ENCODE measurements at places on chromosomes 3 and 15.

DNA sequence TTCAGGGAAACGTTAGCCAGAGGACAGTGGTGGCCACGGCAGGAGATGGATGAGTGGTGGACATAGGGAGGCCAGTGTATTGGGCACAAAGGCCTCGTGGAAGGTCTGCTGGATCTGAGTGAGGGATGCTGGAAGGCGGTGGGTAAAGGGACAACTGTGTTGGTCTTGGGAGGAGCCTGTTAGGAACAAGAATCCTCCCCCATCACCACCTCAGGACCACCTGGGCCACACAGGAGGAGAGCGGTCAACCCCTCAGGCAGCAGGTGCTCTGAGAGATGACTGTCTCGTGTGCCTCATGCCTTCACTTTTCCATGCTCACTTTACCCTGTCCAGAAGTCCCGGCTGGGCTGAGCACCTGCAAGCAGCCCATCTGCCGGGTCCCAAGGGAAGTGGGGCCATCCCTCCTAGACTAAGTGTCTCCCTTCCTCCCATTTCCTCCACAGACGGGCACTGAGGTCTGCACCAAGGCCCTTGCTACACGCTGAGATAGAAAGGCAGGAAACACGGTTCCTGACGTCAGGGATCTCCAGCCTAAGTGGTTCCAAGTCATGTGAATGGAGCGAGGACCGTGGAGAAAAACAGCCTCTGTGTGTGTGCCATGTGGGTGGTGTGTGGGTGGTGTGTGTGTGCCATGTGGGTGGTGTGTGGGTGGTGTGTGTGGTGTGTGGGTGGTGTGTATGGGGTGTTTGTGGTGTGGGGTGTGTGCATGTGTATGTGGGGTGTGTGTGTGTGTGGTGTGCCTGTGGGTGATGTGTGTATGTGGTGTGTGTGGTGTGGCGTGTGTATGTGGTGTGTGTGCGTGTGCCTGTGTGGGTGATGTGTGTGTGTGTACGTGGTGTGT is 47.8 kb upstream of the CTSH start:
- DNase-seq = no peak

DNA sequence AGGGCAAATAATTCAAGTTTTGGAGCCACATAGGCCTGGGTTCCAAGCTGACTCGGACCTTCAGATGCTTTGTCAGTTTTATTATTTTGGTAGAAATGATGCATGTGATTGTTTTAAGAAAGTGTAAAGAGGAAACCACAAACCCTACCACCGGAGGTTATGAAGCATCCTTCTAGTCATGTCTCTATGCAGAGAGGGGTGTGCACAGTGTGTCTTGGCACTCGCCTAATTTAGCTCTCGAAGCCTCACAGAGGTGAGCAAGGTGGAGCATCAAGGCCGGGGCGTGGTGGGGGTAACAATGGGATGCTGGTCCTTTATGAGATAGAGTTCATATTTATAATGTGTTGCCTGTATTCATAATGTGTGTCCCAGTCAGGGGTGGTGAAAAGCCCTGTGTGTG is 63.7 kb upstream of the SMAD6 start:
- no peak for DNase-seq

GRCh38 chr3:68779261-68779660 is 153.1 kb downstream of the TAFA4 start:
- DNase-seq = no peak

GRCh38 chr15:39275066-39275465 is 305.8 kb upstream of the THBS1 start:
- no peak for DNase-seq

DNA sequence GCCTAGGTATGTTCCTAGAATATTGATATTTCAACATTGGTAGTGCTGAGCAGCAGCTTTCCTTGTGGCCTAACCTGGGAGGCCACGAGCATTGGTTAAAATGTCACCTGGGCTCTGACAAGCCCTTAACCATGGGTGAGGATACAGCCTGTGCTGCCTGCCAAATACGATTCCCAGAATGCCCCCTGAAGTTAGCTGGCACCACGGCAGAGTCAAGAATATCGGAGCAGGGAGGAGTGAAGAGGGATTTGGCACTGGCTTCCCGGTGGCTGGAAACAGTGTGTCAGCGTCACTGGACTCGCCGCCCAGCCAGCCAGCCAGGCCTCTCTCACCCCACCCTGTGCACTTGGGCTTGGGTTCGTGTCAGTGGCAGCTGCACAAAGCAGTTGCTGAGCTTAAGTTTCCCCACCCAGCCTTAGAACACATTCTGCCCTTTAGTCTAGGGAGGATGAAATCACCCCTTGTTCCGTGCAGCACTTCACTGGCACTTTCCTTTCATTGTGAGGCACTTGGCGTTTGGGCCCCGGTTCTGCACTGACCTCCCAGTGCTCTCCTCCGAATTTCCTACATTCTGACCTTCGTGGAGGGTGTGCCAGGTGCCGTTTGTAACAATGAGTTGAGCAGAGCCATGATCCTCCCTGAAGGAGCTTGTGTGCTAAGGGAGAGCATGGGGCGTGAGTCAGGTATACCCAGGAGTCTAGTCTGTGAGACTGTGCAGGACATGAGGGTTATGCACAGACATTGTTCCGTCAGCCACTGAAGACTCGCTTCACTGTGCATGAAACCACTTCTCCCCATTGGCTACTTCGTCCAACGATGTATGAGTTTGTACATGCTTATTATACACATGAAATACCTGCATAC is 152.8 kb upstream of the BHLHE40 start:
- no peak for DNase-seq

GRCh38 chr15:64710676-64711428 is 64.5 kb downstream of the RBPMS2 start:
- no peak for DNase-seq

DNA sequence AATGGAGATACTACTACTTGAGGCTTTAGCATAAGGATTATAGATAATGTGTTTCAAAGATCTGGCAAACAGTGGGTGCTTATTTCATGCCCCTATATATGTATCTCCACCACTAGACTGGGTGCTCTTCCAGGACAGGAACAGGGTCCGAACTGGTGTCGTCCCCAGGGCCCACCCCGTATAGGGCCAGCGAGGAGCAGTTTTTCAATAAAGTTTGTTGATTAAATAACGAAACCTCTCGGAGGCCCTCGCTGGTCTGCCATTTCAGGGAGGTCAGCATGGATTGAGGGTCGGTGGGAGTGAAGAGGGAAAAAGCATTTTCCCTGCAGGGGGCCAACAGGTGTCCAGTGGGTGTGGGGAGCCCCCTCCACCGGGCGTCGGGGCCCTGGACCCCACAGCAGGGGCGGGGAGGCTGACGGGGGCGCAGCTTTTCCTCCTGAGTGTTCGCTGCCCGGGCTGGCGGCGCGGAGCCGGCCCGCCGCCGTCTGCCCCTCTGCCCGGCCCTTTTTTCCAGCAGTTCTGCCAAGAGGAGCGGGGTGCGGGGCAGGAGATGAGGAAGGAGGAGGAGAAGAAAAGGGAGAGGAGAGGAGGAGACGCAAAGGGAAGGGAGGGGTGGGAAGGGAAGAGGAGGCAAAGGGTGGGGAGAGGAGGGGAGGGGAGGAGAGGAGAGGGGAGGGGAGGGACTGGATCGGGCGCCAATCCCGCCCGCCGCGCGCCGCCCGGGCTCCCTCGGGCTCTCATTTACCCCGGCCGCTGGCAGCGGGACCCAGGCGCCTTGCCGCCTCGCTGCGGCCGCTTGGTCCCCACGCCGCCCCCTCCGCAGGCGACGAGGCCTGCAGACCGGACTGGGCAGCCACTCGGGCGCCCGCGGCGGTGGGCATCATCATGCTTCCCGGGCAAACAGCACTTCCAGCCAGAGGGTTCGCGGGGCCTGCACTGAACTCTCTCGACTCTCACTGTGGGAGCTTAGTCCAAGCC is 66.3 kb downstream of the ISG20 start:
- DNase-seq = no peak

DNA sequence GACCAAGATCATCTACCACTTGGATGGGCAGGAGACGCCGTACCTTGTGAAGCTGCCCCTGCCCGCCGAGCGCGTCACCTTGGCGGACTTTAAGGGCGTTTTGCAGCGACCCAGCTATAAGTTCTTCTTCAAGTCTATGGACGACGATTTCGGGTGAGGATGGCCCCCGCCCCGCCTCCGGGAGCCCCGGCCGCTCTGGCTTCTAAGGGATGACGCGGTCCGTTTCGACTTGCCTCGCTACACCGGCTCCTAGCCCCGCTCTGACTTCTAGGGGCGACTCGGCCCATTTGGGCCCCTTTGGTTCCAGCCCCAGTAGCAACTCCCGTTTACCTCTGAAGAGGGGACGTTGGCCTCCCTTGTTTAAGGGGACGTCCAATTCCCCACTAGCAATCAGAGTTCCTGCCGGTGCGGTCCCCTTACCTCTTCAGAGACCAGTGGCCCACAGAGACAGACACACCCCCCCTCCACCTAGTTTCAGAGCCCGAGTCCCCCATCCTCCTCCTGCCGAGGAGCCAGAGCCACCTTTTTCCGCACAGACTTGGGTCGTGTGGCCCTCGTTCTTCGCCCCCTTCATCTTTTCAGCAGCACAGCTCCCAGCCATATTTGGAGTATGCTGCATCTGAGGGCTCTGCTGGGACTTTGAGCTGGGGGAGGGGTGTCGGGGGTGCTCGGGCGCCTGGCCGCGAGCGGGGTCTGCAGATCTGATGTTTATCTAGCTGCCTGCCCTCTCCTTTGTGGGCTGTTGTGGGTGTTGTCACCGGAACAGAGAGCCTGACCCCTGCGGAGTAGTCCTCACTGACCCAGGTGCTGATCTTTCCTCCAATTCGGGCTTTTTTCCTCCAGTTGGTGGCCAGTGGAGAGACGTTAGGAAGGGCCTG is 706 bp downstream of the DVL3 start:
- DNase-seq = peak; percentile 26

GRCh38 chr15:90872486-90873184 is 4.2 kb downstream of the FURIN start:
- DNase-seq = no peak

DNA sequence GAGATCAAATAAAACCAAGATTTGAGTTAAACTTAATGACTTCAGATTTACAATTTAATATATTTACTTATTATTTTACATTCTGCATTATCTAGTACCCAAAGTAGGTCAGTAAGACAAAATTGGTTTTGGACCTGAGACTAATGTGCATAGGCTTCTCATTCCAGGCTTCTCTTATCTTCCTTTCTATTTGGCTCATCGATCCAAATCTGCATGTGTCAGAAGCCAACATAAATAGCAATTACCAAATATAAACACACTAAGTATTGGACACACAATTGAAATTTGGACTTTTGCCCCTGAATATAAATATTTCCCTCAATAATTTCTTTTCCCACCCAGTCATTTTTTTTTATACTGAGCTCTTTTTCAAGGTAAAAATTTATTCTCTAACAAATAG is 290.6 kb upstream of the ARHGEF26 start:
- DNase-seq = no peak

GRCh38 chr15:73972984-73973682 is 19.0 kb downstream of the STOML1 start:
- DNase-seq = peak; percentile 53

- DNase-seq = no peak
Observed at GRCh38 chr3:188041193-188041592, 112.8 kb upstream of the LPP start.

DNA sequence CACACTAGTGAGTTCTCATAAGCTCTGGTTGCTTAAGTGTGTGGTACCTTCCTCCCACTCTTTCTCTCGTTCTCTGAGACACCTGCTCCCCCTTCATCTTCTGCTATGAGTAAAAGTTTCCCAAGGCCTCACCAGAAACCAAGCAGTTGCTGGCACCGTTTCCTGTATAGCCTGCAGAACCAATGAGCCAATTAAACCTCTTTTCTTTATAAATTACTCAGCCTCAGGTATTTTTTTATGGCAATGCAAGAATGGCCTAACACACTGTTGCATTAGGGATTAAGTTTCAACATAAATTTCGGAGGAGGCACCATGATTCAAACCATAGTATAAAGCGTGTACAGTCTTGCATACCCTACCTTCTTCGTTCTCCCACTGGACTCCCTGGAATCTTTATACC is 252.3 kb upstream of the CHRM5 start:
- DNase-seq = no peak

DNA sequence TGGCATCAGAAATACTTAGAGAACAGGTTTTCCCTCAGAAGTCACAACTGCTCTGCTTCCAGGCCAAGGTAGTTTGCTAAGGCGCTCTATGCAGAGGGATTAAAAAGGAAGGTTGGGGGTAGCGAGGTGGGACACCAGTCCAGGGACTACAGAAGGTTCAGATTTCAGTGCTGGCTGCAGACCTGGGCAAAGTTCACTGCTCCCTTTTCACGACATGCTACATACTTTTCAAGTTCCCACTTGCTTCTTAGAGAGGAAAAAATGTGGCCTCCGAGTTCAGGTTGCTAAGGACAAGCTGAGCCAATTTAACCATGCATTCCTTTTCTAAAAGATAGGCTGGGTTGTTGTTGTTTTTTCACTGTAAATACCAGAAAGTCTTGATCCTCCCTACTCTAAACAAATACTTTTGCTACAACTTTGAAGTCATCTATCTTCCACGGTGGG is 158.6 kb upstream of the NR2F2 start:
- DNase-seq = no peak

GRCh38 chr15:57259568-57260040 is 116.7 kb upstream of the CGNL1 start:
- DNase-seq = no peak

DNA sequence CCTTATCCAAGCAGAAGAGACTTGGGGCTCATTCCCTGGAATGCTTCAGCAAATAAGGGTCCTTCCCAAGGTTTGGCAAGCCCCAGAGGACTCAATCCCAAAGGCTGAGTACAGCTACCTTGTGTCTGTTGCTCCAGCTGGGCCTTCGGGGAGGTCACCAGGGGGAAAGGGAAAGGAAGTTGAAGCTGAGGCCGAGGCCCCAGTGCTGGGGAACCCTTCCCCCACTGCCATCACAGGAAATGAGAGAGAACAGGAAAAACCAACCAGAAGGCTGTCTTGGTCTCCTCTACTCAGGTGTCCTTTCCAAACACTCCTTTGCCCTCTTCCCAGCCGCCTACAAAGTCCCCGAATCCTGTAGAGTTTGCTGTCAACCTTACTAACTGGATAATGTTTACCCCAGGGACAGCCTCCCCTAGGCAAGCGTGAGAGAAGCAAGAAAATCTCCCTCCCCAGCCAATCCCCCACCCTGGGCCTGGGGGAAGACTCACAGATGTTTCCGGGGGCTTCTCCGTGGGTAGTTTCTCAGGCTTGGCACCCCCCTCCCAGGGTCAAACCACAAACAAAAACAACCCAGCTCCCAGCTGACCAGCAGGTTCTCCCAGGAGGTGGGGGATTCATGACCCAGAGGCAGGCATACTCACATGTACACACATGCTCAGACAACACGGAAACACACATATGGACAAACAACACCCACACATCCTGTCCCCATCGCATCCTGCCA is 5.5 kb downstream of the CSRNP1 start:
- no peak for DNase-seq

- DNase-seq = no peak
Observed at GRCh38 chr15:53296603-53297002, 462.9 kb downstream of the WDR72 start.

GRCh38 chr15:35880896-35881295 is 334.9 kb upstream of the DPH6 start:
- DNase-seq = no peak

GRCh38 chr3:120682095-120682681 is at the start of gene HGD:
HGD (minus strand) TSS chr3:120682239; CDS start chr3:120682111, 128 bp downstream.
- no peak for DNase-seq

- no peak for DNase-seq
Observed at GRCh38 chr15:98689431-98689861, 41.1 kb downstream of the IGF1R start.

Measured in activated naive CD4-positive, alpha-beta T cell (primary cell).